ENCODE measurements at places on chromosomes 16 and 17.

- peak; percentile 99 for DNase-seq
Observed at GRCh38 chr16:81486540-81487061, 42.0 kb downstream of the CMIP start.

GRCh38 chr16:72255786-72256185, 83.8 kb upstream of the PMFBP1 start:
- no peak for DNase-seq

- DNase-seq = no peak
Observed at GRCh38 chr17:33560165-33560564, 267.1 kb upstream of the ASIC2 start.

GRCh38 chr17:65678546-65678945, 117.1 kb upstream of the AXIN2 start:
- DNase-seq = no peak

GRCh38 chr16:88424587-88425235, 28.4 kb upstream of the ZFPM1 start:
- DNase-seq = no peak

DNA sequence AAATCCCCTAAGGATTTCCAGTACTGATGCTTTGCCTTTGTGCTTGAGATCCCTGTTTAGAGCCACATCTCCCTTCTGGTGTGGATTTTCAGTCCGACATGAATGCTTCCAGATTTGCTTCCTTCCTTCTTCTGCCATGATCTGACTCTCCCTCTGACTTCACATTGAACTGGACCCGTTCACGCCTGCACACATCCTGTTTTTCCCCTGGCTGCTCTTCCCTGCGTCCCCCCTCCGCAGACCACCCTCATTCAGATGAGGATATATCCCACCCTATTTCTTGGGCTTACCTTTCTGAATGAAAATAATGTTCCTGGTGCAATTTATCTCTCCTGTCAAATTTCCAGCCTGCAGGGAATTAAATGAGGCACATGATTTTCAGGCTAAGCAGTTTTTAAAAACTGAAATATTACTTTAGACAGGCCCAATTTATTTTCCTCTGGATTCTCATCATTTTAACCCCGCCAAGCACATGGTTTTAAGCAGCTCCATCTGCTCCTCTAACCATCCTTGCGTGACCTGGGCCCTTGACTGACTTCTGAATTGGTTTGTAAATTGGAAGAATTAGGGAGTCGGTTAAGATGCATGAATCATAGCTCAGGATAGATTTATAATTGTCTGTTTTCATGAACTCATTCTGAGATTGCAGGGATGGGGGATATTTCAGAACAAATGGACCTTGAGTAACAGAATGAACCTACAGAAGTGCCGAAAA, 59.2 kb downstream of the BMERB1 start:
- DNase-seq = no peak

DNA sequence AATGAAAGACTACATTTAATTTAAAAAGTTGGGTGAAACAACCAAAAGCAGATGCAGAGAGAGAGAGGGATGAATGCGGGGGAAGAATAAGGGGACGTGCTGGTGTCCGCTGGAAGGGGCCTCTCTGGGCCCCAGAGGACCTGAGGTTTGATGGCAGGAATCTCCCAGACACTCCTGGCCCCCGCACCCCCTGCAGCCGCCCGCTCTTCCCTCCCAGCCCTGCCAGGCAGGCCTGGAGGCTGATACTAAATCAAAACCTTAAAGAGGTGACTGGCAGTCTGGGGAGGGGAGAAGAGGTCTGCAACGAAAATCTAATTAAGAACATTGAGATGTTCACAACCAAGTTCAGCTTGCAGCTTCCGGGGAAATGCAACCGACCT, 2.4 kb downstream of the FOXL1 start:
- no peak for DNase-seq

DNA sequence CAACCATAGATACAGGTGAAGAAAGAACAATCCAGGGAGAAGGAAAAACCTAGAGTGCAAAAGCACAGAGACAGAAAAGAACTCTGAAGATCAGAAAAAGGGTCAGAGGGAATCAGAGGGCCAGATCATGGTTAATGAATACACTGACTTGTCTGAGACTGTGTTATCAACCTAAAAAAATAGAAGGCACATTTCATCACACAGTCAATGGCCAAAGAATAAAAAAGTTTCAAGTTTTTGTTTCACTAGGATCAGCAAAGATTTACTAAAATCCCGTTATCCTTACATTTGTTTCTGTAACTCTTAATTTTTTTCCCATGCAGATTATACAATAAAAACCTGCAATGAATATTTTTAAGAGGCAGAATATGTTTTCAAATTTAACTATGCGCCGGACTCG, 38.5 kb downstream of the CNOT1 start:
- DNase-seq = no peak

GRCh38 chr17:78414178-78415162, 36.0 kb downstream of the PGS1 start:
- no peak for DNase-seq

DNA sequence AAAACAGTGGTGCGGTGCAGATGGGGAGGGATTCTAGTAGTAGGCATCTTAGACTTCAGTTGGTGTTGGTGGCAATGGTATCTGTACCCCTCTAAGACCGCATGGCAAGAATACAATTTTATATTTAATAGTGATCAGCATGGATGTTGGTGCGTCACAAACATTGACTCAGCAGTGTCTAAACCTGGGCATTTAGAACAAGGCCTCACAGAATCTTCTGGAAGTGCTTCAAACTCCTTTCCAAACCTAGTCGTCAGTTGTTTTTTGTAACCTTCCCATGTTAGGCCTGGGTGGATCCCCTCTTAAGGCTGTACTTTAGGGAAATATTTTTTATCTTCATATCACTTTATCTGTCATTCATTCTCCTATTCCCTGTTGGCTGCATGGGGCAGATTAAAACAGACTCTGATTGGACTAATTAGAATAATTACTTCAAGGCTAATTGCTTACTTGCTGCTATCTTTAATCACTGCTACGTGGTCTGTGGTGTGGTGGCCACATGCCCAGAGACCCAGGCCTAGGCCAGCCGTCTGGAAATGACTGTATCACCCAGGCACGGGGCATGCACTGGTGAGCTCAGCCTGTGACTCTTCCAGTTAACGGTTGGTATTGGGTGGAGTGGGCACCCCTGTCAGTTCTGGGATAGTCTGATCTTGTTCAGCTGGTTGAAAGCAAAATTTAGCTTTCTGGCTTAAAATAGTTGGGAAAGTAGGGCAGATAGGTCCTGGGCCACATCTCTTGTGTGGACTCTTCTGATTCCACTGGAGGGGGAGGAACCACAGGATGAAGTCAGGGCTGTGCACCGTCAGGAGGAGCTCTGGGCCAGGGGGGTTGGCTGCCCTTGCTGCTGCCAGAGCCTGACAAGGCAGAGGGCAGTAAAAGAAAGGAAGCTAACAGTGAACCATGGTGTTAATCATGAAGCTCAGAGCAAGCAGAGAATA, 4.5 kb downstream of the ALKBH5 start:
- no peak for DNase-seq

DNA sequence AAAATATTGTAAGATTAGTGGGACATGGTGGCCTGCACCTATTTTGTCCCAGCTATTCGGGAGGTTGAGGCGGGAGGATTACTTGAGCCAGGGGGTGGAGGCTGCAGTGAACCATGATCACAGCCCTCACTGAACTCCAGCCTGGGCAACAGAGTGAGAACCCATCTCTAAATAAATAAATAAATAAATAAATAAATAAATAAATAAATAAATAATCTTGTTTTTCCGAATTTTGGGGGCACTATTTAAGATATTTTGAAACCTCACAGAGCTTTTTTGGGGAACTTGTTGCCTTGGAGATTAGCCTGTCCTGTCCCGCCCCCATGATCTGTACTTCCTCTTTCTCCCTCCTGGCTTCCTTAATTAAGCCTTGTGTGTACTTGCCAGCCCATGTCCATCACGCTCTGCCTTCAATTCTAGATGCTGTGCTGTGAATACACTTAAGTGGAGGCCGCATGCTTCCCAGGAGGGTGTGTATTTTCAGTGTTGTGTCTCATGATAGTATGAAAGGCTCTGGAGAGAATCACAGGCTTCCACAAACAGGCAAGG, 4.4 kb downstream of the LGALS9 start:
- DNase-seq = no peak

DNA sequence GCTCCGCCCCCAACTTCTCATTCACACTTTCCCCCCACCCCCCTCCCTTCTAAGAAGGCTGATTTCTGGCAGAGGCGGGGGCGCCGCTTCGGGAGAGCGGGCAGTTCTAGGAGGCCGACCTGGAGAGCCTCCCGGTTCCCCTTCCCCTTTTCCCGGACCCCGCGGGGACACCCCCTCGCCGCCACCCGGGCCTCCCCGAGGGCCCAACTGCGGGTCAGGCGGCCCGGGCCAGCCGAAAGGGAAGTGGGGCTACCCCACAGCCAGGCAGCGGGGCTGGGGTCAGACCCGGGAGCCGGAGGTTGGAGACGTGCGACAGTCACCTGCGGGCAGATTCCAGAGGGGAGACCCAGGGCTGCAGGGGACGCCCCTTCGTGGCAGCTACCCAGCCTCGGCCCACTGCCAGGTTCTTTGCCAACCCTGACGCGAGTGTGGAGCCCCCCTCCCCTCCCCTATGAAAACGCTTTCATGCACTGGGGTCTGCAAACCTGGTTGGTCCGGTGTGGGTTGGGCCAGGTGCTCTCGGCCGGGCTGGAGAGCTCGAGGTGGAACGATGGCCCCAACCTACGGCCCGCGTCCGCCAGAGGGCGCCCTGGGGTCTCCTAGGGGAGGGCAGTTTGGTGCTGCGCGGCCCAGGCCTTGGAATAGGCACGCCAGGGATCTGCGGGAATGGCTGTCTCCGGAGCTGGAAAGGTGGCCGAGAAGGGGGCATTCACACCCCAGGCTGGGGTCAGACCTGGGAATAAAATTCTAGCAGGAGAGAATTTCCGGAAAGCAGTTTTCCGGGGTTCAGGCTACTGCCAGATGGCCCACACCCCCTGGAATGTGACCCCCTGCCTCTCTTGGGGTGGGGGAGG, 721 bp upstream of the SOCS3 start:
- DNase-seq = no peak

DNA sequence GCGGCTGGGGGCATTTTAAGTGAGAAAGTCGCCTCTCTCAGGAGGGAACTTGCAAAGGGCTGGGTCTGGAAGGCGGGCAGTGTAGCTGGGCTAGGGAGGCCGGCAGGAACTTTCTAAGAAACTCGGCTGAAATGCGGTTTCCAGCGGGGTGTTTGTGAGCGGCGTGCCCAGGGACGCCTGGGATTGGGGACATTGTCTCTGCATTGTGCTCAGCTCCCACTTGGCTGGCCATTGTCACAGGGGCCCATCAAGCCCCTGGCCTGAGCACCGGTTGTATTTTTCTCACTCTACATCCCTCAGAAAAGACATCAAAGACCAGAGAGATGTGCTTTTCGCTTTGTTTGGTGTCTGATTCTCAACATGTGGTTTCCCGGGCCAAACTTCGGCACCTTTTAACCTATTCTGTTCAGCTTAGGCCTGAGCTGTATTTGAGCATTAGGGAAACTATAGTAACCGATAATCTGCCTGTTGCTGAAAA, 291.1 kb upstream of the IRX3 start:
- DNase-seq = no peak

DNA sequence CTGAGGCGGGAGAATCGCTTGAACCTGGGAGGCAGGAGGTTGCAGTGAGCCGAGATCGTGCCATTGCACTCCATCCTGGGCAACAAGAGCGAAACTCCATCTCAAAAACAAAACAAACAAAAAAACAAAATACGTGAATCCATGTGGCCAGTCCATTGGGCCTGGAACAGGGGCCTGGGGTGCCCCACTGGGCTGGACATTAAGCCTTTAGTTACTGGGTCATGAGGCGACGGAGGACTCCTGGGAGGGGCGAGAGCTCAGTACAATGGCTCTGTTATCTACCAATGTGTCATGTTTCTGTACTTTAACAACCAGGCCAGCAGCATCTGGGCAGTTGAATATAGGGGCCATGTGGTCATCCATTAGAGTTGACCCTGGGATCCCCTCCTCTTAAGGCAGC, 18.9 kb upstream of the CLEC18A start:
- no peak for DNase-seq

GRCh38 chr16:1876468-1876867, 4.5 kb upstream of the MEIOB start:
- no peak for DNase-seq

- no peak for DNase-seq
Observed at GRCh38 chr17:59626756-59627155, 7.1 kb downstream of the CLTC start.

DNA sequence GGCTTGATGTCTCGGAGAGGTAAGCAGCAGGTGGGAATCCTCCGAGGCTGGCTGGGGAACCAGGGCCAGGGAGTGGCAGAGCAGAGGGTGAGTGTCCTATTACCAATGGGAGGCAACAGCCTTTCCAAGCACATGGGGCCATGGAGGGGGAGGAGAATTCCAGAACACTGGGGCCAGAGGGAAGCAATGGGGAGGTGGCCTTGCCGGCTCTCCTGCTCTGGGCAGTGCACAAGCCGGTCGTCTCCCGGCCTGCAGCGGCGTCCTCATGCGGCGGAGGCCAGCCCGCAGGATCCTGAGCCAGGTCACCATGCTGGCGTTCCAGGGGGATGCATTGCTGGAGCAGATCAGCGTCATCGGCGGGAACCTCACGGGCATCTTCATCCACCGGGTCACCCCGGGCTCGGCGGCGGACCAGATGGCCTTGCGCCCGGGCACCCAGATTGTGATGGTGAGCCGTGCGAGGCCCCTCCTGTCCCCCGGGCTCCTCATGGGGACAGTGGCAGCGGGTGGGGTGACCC, 21.9 kb downstream of the SGSH start:
- DNase-seq = no peak

- DNase-seq = no peak
Observed at GRCh38 chr16:15833541-15833940, 23.3 kb downstream of the MYH11 start.

- peak; percentile 90 for DNase-seq
Observed at GRCh38 chr16:81405702-81406113, 38.9 kb upstream of the CMIP start.

DNA sequence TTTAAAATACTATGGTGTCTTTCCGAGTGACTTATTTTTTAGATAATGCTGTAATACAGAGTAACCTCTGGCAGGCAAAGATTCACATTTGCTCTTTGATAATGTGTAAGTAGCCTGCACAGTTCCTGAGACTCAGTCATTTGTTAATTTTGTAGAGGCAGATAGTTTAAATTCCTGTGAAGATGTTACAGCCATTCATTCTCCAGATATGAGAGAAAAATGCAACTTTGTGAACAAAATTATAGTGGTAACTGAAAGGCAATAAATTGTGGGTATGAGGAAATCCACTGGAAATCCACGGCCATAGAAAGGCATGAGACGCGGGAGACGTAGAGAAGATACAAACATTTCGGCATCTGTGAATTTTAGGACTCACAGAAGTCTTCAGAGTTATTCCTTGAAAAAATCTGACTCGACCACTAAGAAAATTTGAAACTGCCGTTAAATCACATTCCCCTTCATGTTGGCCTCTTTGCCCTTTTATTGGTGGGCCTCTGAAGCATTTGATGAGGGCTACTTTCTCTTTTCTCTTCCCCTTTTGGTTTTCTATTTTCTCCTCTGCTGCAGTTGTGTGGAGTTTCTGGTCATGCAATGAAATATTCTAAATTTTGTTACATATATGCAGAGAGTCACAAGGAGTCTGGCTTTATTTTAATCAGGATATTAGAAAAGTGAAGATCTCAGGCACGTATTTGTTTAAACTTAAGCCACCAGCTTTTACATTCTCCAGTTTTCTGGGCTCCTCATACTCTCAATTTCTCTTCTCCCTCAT, 18.8 kb downstream of the HS3ST3A1 start:
- DNase-seq = no peak

GRCh38 chr16:67346341-67346740, 19.7 kb downstream of the LRRC36 start:
- DNase-seq = no peak
